Activated CD4-positive, alpha-beta memory T cell treated with anti-CD3 and anti-CD28 coated beads, Interleukin-2, amount 10 ng/mL, durations not matched to agents 7 days and 5 days (primary cell): ENCODE measurements at places on chromosomes 6 and 20. TPM values are rescaled to one million over a fixed set of nuclear protein-coding genes. Genes with fewer than 3 reads are reported as not detected.

SERINC1 gene
- 81.5 TPM for total RNA-seq

ALDH8A1 gene
- 1.2 TPM for total RNA-seq

SAMD10 gene
- total RNA-seq: 18.3 TPM

UBE2C gene
- 184 TPM for total RNA-seq

KLHDC3 gene
- total RNA-seq: 64.6 TPM

PRL gene
- total RNA-seq: not detected

AIF1 gene
- total RNA-seq: 11.7 TPM

GABRR1 gene
- total RNA-seq: not detected

CBFA2T2 gene
- 19.2 TPM for total RNA-seq

TXLNB gene
- total RNA-seq: 0.60 TPM

TGM3 gene
- not detected for total RNA-seq

ELOVL4 gene
- total RNA-seq: 2.0 TPM

IL17F gene
- 12.6 TPM for total RNA-seq

FRK gene
- 0.03 TPM for total RNA-seq

TPMT gene
- total RNA-seq: 6.8 TPM

ADAM33 gene
- not detected for total RNA-seq

GSTA3 gene
- not detected for total RNA-seq

NKX2-4 gene
- not detected for total RNA-seq

GPX5 gene
- not detected for total RNA-seq

LRRN4 gene
- total RNA-seq: not detected

FUCA2 gene
- total RNA-seq: 23.1 TPM

CCR6 gene
- total RNA-seq: 20.3 TPM

PGC gene
- not detected for total RNA-seq

XKR7 gene
- not detected for total RNA-seq

ECT2L gene
- not detected for total RNA-seq

PRDM13 gene
- not detected for total RNA-seq

GTSF1L gene
- not detected for total RNA-seq

STXBP5 gene
- 16.7 TPM for total RNA-seq

SLC35D3 gene
- 0.13 TPM for total RNA-seq

MEI4 gene
- total RNA-seq: not detected

SNRNP48 gene
- 16.5 TPM for total RNA-seq

PDE10A gene
- not detected for total RNA-seq

CCDC167 gene
- total RNA-seq: 55.0 TPM

ARMH2 gene
- total RNA-seq: 1.5 TPM

FAM50B gene
- 14.4 TPM for total RNA-seq

HSPA12B gene
- not detected for total RNA-seq

BPI gene
- not detected for total RNA-seq

APOBEC2 gene
- total RNA-seq: not detected
